ENCODE measurements at places on chromosomes 16 and 17.

GRCh38 chr17:52524096-52524637 lies 365.7 kb upstream of the CA10 start:
- no peak for DNase-seq

DNA sequence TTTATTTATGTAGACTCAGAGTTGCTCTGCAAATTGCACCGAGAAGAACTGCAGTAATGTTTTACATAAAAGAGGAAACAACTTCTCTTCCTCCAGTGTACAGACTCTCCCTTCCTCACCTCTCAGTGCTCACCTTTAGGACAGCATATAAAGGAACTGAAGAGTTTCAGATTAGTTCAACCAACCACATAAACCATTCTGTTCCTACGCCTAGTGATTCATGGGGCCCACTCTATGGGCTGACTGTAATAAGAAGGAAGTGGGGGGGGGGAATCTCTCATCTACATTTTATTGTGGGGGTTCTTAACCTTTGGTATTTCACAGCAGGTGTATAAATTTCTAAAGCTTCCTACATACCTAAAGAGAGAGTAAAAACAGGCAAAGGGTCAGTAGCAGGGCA lies 18.3 kb downstream of the ZSWIM7 start:
- DNase-seq: no peak

DNA sequence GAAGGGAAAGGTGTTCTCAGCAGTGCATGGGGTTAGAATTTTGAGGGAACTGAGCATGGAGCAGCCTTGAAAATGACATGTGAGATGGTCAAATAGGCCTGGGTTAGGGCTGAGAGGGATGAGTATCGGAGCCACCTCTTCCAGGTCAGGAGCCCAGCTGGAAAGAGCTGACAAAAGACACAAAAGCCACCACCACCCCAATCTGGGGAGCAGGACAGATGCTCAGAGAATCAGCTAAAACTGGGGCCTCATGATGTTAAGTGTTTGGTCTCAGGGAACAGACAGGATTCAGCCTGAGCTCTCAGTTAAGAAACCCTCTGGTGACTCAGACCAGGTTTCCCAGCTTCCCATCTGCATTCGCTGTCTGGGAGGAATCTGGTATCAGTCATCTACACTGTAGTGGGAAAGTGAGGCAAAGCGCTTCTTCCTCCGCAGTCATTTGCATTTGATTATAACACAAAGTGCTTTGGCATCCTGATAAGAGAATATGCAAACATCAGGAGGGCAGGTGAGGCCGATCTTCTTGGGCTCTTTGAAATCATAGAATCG lies 2.6 kb downstream of the WNT9B start:
- DNase-seq: no peak

GRCh38 chr16:7338826-7339225 lies 6.2 kb downstream of the RBFOX1 start:
- DNase-seq: no peak

- DNase-seq: no peak
These were observed 101.3 kb downstream of the NOG start for GRCh38 chr17:56694825-56695224.
